Stimulated activated CD8-positive, alpha-beta memory T cell treated with anti-CD3 and anti-CD28 coated beads, Interleukin-12 subunit alpha, Interleukin-12 subunit beta, amount 100 ng/mL, for 4 hours (primary cell): ENCODE measurements at places on chromosomes 3 and 15.

DNA sequence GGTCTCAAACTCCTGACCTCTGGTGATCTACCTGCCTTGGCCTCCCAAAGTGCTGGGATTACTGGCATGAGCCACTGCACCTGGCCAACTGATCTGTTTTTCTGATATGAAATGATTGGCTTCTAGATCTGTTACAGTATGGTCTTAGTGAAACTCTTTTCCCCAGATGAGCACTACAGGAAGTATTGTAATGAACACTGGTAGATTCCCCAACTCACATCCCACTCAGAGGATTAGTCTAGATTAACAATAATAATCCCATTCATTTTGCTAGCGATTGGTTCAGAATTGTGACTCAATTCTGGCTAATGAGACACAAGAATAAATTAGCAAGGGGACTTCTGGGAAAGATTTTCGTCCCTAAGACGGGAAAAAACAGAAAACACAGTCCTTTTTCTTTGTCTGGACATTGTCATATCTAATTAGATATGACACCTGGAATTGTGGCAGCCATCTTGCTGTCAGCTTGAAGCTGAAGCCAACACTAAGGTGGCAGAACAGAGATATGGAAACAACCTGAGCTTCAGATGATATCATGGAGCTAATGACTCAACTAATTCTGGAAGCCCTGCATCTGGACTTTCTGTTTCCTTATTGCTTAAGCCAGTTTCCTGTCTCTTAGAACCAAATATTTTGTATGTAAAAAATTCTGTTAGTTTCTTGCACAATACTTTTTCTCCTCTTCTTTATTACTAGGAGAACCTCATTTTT, 17.4 kb upstream of the NPTN start:
- DNase-seq = no peak

GRCh38 chr15:56047354-56047753, 53.9 kb upstream of the NEDD4 start:
- DNase-seq = no peak

- DNase-seq = no peak
These were observed 613.4 kb downstream of the ZPLD1 start for GRCh38 chr3:103048068-103048722.

GRCh38 chr3:139044366-139045210, at the start of gene PRR23C:
TSS of gene PRR23C (minus strand) at chr3:139044892. CDS start at chr3:139044620, 272 bp downstream.
- no peak for DNase-seq

DNA sequence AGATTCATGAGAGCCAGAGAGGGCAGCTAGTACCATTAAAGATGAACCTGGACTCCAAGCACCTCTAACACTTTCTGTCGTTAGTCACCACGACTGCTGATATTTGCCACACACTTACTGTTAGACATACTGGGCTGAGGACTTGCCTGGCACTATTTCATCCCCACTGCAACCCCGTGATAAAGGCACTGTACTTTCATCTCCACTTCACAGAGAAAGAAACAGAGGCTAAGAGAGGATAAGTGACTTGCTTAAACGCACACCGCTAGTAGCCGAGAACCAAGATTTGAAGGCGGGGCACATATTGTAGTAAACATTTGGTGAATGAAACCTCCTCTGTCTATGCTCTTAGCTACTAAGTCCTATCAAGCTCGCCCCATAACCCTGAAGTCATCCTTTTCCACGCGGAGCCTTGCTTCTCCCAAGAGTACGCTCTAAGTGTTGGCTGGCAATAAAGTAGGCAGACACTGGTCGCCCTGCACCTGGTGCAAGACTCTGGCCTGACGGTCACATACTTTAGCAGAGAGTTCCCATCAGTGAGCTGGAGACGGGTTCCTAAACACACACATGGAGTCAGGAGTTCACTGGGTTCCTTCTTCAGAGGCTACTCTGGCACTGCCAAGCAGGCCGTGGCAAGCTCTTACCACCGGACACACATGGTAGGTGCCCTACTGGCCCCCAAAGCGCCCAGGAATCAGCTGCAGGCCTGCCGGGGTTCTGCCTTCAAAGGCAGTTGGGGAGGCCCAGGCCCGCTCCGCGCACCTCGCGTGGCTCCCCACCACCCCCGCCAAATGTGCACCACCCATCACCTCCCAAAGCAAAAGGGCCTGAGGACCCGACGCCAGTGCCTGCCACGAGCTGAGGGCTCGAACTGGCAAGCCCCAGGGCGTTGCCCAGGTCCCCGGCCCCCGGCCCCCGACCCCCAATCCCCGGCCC, 951 bp downstream of the POMGNT2 start:
- DNase-seq = peak; percentile 15

DNA sequence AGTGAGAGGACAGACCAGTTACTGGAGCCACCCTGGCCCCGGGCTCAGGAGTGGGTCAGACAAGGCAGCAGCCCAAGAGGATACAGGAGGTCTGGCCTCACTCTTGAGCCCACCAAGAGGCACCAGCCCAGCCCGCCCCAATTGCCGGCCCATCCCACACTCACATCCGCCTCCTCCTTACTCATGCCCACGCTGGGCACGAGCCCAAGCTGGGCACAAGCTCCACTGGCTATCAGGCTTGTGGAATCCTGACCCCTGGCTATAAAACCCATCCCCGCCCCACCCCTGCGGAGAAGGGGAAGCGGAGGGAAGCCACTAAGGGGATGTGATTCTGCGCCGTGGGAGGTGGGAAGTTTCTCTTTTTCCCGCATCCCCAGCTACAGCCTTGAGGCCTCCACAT, 25.9 kb downstream of the ADCY5 start:
- DNase-seq = no peak

- DNase-seq = no peak
These were observed 59.7 kb downstream of the STARD5 start for GRCh38 chr15:81264072-81264857.

- DNase-seq = no peak
These were observed 16.4 kb downstream of the HEG1 start for GRCh38 chr3:125039131-125040100.

DNA sequence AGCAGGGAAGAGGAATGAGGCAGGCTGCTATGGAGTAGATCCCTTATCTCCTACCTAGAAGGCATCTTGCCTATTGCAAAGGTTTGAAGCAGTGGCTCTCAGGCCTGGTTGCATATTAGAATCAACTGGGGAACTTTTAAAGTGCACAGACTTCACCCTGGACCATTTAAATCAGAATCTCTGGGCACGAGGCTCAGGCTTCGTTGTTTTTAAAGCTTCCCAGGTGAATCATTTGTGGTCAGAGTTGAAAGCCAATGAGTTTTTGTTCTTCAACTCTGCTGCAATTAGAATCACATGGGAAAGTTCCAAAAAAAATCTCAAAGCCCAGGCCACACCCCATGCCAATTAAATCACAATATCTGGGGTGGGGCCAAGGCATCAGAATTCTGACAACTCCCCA, 773.1 kb downstream of the AGBL1 start:
- no peak for DNase-seq

GRCh38 chr3:64954995-64955636, 267.3 kb upstream of the ADAMTS9 start:
- no peak for DNase-seq

DNA sequence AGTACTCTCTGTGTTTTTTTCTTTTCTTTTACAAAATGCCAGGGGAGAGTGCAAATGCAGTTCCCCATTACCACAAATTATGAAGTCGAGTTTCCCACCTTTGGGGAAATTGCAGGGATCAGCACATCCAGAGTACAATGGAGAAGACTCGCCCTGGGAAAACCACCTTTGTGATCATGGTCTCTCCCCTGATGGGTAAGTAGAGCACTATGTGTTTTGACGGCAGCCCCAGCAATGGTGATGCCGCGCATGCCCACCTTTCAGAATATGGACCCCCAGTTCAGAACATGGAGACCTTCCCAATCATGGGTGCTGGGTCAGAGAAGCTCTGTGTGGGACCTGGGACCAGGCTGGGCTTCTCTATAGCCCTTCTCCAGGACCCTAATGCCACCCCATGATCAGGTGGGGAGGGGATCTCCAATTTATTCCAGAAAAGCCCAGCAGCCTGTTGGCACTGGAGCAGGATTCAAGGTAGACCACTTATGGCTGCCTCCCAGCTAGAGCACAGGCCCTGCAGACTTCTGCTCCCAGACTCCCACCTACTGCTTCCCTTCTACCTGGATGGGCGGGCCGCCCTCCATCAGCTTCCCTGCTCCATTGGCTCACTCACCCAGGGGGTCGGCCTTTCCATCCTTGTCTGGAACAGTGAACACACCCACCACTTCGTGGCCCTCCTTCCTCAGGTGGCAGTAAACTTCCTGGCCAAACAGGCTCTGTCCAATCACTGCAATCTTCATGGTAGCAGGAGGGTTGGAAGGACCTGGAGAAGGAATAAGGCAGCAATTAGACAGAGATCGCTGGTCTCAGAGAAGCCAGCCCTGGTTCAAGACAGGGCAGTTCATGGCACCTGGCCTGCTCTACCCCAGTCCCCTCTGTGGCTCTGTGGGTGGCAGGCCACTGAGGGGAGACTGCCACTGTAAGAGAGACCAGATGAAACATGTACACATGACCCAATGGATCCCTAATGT, 19.9 kb downstream of the ALDH1L1 start:
- no peak for DNase-seq

DNA sequence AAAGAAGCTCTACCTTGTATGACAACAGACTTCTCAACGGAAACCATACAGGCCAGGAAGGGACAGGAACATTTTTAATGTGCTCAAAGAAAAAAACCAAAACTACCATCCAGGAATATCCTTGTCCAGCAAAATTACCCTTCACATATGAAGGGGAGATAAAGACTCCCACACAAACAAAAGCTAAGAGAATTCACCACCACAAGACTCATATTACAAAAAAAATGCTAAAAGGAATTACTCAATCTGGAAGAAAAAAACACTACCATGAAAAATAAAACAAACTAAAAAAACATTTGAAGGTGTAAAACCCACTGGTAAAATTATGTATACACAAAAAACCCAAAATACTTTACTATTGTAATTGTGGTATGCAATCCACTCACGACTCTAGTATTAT, 57.2 kb downstream of the DLG1 start:
- DNase-seq = no peak

- no peak for DNase-seq
These were observed 9.3 kb downstream of the B2M start for GRCh38 chr15:44720460-44721176.

GRCh38 chr3:171200052-171200749, 173.7 kb upstream of the SLC2A2 start:
- DNase-seq = no peak

- no peak for DNase-seq
These were observed 977.5 kb downstream of the TUSC7 start for GRCh38 chr3:117687096-117687495.

- no peak for DNase-seq
These were observed 209.0 kb downstream of the CACNA2D3 start for GRCh38 chr3:54331341-54331740.

- no peak for DNase-seq
These were observed 147.2 kb upstream of the SLC2A2 start for GRCh38 chr3:171173736-171174135.

DNA sequence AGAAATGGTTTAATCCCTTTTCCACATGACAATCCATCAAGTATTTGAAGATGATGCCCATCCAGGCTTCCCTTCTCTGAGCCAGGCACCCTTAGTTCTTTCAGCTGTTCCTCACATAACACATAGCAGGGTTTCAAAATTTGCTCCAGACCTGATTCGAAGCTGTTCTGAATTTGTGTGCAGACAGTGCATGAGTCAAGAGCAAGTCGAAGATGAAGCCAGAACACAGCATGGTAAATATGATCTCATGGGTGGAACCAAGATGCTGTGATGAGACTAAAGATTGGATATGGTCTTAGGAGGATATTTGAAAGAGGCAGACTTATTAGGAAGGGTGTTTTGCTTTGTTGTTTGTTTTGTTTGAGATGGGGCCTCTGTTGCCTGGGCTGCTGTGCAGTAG, 32.6 kb upstream of the PDE8A start:
- DNase-seq = no peak
